ENCODE measurements at places on chromosomes 4 and X.
A peak's percentile ranks its signal among the peaks of the same experiment; 100 is the strongest.

- peak; percentile 17 for DNase-seq
Observed at GRCh38 chrX:39616098-39616729, 481.5 kb downstream of the BCOR start.

DNA sequence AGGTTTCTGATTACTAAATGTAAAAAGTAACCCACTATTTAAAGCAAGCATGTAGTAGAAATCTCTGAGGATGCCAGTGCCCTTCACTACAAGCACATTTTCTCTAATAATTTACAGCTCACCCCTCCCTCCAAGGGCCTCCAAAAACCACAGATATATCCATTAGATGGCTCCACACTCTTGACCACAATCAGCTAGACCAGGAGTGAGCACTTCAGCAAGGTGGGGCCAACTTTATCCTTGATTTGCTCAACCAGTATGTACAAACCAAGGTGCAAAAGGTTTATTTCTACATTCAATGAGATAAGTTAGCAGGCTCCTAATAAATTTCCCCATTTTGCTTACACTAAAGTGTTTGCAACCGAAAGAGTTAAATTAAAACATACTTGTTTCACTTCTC, 35.8 kb downstream of the RFC1 start:
- DNase-seq, result peak; percentile 3

GRCh38 chrX:2369206-2369605, 131.6 kb downstream of the DHRSX start:
- DNase-seq, result no peak

DNA sequence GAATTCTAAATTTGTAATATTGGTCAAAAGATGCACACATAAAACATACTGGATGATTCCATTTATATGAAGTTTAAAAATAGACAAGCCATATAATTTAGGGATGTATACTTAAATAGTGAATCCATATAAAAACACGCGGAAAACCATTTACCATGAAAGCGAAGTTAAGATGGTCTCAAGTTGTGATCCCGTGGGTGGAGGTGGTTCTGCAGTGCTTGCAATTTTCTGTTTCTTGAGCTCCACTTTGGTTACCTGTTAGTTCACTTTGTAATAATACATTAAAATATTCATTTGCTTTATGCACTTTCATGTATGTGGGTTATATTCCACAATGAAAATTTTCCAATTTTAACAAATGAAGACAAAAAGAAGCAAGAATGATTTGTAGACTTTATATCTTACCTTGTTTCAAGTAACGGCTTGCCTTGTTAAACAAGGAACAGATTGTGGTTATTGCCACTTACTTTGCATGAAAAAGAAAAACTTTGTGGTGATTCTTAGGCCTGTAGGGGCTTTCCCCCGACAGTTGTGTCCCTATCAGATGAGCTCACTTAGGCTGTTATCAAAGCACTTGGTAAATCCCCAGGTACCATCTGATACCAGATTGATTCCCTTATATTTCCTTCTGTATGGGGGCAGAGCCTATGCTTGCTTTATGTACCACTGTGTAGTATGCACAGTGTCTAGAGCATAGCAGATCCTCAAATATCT, 12.2 kb downstream of the UCP1 start:
- no peak for DNase-seq

GRCh38 chrX:119685225-119686066, 7.5 kb downstream of the SEPTIN6 start:
- peak; percentile 86 for DNase-seq

DNA sequence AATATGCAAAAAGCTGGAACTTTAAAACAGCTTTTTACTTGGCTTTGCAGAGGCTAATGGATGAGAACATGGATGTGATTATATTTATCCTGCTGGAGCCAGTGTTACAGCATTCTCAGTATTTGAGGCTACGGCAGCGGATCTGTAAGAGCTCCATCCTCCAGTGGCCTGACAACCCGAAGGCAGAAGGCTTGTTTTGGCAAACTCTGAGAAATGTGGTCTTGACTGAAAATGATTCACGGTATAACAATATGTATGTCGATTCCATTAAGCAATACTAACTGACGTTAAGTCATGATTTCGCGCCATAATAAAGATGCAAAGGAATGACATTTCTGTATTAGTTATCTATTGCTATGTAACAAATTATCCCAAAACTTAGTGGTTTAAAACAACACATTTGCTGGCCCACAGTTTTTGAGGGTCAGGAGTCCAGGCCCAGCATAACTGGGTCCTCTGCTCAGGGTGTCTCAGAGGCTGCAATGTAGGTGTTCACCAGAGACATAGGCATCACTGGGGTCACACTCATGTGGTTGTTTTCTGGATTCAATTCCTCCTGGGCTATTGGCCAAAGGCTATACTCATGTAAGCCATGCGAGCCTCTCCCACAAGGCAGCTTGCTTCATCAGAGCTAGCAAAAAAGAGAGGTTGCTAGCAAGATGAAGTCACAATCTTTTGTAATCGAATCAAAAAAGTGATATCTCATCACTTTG, 15.6 kb downstream of the TLR8 start:
- no peak for DNase-seq

GRCh38 chr4:144518181-144518895, 127.6 kb upstream of the HHIP start:
- DNase-seq, result no peak

DNA sequence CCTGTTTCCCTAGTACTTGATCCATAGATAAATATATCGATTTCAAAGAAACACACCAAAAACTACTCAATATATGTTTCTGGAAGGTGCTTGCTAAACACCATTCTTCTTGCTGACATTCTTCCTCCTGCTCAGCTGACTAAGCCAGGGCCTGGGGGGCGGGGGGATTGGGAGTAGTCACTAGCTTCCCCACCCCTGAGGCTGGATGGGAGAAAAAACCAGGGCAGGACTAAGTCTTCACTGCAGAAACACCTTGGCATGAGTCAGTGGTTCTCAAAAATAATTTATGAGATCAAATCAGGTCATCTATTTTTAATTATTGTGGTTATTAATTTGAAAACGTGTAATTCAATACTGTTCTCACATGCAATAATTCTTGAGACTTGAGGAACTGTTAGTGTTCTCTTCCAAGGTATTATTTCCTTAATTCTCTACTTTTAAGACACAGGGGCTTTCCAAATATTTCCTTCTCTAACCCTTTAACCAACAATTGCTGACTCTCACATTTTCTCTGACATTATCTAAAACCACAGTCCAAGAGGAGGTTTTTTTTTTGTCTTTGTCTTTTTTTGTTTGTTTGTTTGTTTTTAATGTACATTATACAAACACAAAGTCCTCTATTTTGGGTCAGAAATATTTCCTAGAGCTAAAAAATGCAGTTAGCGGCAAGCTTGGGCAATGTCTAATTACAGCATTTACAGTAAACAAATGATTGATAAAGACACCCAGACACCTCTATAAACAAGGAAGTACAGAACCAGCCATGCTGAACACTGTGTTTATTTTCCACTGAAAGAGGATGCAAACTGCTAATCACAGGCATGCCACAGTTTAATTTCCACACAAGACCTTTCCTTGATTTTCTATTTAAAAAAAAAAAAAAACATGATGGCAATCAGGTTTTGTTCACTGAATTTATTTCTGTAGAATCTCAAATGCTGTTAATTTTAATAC, 120.3 kb upstream of the USP9X start:
- no peak for DNase-seq

DNA sequence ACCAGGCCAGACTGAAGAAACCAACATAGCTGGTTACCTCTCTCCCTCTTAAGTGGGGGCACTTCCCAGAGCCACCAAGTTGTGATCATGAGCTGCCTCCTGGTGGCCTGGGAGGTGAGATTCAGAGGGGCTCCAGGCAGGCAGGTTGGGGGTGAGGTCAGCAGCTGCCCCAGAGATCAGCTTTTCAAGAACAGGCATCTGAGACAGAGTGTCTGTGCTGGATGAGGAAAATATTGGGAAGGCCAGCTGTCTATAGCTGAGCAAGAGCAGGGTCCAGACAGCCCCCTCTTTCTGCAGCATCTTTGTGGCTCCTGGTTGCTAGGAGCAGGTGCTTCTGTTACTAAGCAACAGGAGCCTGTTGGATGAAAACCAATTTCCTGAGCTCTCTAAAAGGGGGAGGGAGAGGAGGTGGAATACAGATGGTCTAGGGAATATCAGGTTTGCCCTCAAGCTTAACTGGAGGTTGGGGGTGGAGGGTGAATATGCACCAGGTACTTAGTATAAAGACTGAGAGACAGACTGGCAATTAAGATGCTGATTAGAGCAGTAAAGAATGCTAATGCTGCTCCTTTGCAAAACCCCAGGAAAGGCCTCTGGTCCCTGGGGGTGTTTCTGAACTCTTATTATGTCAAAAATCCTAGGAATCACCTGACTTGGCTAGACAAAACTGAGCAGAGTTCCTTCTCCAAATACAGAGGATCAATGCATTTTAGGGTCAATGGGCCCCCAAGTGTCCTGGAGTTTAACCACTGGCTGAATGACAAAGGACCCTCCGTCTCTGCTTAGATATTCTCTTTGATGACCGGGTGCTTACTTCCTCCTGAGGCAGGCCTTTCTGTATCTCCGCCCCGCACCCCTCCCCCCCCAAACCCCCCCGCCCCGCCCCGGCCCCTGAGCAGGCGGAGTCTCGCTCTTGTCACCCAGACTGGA, 21.4 kb downstream of the ZCCHC13 start:
- no peak for DNase-seq

- peak; percentile 91 for DNase-seq
Observed at GRCh38 chr4:78612398-78613178, 61.0 kb downstream of the ANXA3 start.

DNA sequence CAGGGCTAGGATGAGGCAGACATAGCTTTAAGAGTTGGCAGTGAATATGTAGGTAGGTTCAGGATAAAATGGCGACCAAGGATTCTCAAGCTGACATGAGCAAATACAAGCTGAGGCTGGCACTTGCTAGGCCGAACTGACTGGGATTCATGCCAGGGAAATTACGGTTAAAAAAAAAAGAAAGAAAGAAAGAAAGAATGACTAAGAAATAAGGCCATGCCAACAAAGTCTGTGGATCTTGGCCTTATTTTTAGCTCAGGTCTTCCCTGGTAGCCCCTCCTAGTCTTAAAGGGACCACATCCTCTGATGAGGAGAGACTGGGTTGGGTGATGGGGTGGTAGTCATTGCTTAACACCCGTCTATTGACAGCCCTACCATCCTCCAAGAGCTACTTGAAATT, 64.4 kb upstream of the KLHL13 start:
- DNase-seq, result no peak

DNA sequence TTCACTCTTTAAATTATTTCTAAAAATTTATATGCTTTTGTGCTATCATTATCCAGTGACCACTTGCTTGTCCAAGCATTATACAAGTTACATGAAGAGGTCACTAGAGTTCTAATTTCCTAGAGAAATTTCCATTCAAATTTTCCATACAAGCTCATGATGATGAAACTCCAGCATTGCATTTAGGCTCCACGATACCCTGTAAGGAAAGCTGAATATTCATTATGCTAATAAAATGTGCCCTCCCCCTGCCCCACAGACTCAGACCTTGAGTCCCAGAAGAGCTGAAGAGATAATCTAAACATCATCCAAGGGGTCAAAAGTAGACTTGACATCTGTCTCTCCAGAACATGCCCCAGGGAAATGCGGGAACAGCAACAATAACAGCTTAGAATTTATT, 19.6 kb upstream of the FAM156A start:
- DNase-seq, result no peak

GRCh38 chrX:79524642-79525041, 157.5 kb upstream of the ITM2A start:
- peak; percentile 32 for DNase-seq

- no peak for DNase-seq
Observed at GRCh38 chr4:138758196-138758595, 257.4 kb upstream of the NOCT start.

- DNase-seq, result no peak
Observed at GRCh38 chr4:30460818-30461217, 259.4 kb upstream of the PCDH7 start.

DNA sequence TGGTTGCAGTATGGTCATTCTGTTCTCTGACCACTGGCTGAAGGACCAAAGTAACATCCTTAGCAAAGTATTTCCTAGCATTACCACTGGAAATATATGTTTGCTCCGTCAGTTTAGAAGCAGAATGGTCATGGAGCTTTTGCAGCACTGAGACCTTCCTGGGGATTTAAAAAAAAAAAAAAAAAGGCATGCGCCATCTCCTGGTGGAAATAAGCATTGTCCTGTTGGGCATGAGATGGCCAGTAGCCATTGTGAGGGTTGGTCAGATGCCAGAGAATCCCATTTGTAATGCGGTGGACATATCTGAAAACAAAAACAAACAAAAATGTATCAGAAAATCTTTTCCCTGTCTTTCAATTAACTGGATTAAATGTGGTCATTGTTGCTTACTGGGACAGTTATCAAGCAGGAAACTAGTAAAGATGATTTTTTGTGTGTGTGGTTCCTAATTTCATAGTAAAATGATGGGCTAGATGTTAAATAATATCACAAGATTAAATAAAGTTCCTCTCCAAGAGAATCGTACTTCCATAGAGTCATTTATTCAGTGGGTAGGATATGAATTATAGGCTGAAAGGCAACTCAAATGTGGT, 139.6 kb downstream of the SOWAHB start:
- peak; percentile 67 for DNase-seq

- peak; percentile 50 for DNase-seq
Observed at GRCh38 chrX:107677501-107677901, 49.2 kb downstream of the PRPS1 start.

DNA sequence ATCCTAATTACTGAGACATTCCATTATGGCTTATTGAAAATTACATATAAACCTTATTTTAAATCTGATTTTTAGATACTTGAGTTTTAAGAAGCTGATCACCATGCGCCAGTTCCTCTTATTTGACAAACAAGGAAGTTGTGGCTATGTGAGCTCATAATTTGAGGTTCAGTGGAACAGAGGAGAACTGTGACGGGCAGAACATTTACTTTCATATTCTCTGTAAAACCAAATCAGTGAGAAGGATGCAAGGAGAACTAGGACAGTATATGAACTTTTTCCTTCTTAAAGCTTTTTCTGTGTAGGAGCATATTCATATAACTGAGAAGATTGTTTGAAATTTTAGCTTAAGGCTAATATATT, 25.3 kb downstream of the STIM2 start:
- peak; percentile 92 for DNase-seq

DNA sequence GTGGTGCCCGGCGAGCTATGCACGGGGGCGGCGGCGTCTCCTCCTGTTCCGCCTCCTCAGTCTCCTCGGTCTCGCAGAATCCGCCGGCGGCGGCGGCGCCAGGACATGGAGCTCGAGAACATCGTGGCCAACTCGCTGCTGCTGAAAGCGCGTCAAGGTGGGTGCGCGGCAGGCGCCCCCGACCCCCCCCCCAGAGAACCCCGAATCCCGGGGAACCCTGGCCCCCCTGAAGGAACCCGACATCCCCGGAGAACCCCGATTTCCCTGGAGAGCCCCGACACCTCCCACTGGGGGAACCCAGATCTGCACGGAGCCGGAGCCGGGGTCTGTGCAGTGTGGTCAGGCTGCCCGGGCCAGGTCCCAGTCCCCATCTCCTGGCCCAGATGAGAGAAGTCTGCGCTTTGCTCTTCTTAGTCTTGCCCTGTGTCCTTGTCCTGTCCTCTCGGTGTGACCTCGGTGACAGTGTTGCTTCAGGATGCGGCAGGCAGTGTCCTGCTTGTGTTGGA, 648 bp downstream of the GRK4 start:
- DNase-seq, result peak; percentile 50

GRCh38 chr4:26034849-26035248, 120.8 kb downstream of the SMIM20 start:
- no peak for DNase-seq

- peak; percentile 51 for DNase-seq
Observed at GRCh38 chrX:46381630-46382029, 163.6 kb downstream of the ZNF674 start.

Data from OCI-M1 (cell line).